ENCODE measurements at places on chromosomes 12 and 14. TPM values are rescaled to one million over a fixed set of nuclear protein-coding genes. Genes with fewer than 3 reads are reported as not detected.

- peaks cover 11% of the 10 kb centered on the region for H3K36me3 ChIP-seq
- no peaks in the 10 kb centered on the region for H3K27me3 ChIP-seq
- H3K4me3 ChIP-seq = peak overlapping the region; percentile 100
- H3K27ac ChIP-seq = peak overlapping the region; percentile 99
These were observed 1.1 kb downstream of the LIN52 start for GRCh38 chr14:74085828-74086227.

The PPP4R4 gene
- 1.2 TPM for total RNA-seq

The NAV3 gene
- total RNA-seq = not detected

The GPR84 gene
- total RNA-seq = not detected

The MIP gene
- total RNA-seq = not detected

The GPR68 gene
- 14.0 TPM for total RNA-seq

Data from activated CD8-positive, alpha-beta T cell treated with anti-CD3 and anti-CD28 coated beads for 36 hours (primary cell).